Aorta (tissue), 5 donors: ENCODE measurements at places on chromosomes 6 and 20. TPM values are rescaled to one million over a fixed set of nuclear protein-coding genes. Genes with fewer than 3 reads are reported as not detected.

- DNase-seq = no peak
These were observed 143.8 kb downstream of the MBOAT1 start for GRCh38 chr6:20068421-20068988.

- DNase-seq = no peak
These were observed 31.1 kb downstream of the UTRN start for GRCh38 chr6:144315981-144316861.

DNA sequence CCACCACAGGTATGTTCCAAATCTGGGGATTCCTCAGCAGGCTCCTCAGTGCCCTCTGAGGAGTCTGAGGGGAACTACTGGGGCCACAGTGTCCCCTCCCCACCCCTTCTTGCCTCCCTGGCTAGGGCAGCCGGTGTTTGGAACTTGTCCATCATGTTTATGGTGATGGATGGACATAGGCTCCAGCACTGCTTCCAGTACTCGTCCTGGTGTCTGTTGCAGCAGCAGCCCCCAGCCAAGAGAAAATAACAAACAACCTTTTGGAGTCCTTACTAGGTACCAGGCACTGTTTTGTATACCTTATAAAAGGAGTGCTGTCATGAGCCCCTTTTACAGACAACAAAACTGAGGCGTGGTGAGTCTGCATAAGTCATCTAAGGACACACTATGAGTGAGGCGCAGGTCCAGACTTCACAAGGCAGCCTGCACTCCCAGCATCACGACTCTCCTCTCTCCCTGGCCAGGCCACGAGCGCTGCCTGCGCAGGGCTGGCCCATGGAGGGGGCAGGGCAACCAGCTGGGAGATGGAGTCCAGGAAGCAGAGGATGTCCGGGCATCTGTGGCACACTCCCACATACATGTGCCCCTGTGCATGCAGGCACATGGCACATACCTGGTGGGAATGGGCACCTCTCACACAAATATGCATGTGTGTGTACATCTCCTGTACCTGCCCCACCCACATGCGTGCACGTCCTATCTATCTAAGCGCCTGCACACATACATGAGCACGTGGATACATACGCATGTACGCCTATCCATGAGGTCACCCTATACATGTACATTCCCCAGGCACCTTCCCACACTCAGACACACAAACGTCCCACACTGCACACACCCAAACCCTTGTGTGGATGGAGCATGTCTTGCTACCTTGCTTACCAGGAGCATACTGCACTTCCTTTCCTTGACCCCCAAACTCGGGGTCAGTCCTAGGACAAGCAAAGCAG is 152.7 kb downstream of the VEGFA start:
- peak; percentile 52 for DNase-seq

DNA sequence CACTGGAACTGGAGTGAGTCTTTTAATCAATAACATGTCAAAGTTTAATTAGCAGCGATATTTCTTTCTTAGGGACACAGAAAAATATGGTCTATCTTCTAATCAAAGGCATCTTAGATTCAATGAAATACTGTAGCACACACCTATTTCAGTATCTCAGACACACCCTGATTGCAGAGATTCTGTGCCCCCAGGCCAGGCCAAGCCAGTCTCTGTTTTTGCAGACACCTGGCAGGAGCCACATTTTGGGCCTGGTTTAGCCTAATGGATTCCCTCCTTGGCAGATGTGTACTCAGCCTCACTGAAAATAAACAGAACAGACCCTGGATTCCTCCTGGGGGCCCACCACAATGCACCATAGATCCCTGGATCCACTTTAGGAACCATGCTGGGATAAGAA is 74.8 kb downstream of the LRFN2 start:
- no peak for DNase-seq

DNA sequence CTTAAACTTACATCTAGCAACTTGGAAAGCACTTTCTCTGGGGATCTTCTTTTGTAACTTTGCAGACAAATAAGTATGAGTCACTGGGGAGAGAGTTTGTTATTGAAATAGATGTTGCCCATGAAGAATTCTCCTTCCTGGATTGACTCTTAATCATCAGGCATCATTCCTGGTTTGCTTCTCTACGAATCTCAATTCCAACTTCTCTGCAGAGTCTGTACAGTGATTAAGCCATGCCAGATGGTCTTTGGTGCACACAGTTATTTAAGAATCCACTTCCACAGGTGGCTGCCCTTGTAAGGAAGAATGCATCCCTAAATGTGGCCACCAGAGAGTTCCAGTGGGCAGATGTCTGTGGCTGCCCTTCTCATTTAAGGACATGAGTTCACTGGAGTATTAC is 25.7 kb downstream of the MYCT1 start:
- no peak for DNase-seq

GRCh38 chr6:153015094-153015640 is 12.7 kb upstream of the MTRF1L start:
- no peak for DNase-seq

DNA sequence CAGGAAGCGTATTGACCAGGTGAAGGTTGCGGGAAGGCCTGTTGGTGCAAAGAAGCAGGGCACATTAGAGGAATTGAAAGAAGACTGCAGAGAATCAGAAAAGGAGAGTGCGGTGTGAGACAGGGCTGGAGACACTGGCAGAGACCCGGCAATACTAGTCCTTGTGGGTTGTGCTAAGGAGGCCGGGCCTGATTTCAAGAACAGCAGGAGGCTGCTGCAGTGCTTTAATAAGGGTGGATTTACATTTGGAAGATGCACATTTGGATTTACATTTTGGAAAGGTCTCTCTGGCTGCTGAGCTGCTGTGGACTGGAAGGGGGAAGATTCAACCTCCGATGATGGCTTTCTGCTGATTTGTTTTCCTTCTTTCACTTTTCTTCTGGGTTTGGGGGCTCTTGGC is 167.8 kb downstream of the SLC24A3 start:
- no peak for DNase-seq

DNA sequence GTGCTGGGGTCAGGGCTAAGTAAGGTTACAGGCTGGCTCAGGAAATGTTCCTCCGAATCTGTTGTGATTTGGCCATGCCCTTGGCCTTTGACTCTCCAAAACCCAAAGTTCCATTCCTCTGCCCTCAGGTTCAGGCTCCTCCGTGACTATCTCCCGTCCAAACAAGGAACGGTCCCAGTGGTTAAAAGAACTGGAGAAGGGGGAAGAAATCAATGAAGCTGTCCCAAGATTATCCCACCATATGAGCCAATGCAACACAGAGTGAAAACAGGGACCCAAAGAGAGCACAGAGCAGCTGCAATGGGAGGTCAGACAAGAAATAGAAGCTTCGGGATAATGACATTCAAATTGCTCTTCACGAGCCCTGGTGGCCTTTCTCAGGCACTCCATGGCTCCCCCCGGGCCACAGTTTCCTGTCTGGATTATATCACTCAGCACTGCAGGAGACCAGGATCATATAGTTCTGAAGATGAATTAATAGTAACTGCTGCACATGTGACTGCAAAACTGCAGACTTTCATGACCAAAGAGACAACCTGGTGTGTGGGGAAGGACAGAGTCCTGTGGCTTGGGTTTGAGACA is 211.3 kb downstream of the ZNF217 start:
- DNase-seq = no peak

DNA sequence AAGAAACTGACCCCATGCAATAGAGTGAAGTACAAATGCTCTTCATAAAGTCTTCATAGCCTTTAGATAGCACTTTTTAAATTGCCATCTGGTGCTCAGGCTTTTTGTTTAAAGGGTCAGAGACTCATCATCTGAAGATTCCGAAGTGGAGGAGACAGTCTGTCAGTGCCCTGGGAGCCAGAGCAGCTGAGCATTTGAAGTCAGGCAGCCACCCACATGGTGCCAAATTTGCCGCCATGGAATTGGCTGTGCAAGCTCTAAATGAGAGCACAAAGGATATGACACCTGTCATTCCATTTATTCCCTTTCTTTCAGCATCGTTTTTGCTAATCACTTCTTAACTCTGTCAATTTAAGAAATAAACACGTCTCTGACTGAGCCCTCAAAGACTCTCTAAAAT is 32.8 kb upstream of the CEP162 start:
- DNase-seq = no peak

- no peak for DNase-seq
These were observed 163.4 kb upstream of the HEY2 start for GRCh38 chr6:125586074-125586473.

- no peak for DNase-seq
These were observed 62.6 kb downstream of the RIN2 start for GRCh38 chr20:19820555-19821211.

DNA sequence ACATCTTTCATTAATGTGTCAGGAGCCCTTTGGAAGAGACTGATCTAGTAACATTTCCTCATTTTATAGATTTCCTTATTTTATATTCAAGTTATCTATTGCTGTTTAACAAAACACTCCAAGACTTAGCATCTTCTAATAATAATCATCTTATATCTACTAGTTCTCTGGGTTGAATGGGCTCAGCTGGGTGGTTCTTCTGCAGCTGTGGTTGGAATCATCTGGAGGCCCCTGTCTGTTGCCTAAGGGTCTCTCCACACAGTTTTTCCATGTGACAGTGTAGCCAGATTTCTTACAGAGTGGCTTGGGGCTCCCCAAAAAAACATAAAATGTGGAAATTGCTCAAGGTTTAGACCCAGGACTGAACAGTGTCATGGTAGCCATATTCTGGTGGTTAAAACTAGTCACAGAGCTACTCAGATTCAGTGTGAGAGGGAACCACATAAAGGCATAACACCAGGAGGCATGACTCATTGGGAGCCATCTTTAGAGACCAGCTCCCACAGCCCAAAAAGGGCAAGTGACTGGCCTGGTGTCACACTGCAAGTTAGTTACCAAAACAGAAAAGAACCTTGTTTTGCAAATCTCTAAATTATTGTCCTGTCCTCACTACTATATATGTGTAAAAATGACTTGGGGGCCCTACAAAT is 11.5 kb downstream of the SLC2A10 start:
- no peak for DNase-seq

DNA sequence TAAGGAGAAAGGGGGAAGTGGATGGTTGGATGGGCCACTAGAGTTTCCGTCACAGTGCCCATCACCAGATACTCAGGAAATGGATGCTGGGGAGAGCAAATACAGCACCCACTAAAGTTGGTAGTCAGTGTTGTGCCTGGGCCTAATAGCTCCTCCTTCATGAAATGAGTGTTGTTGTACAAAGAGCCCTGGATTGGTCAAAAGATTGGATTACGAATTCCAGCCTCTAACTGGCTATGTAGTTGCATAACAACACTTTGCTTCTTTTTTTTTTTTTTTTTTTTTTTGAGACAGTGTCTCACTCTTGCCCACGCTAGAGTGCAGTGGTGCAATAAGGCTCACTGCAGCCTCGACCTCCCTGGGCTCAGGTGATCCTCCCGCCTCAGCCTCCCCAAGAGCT is 27.4 kb downstream of the KCNG1 start:
- DNase-seq = no peak

GRCh38 chr6:108730635-108731515 is 117.3 kb upstream of the ARMC2 start:
- DNase-seq = no peak

DNA sequence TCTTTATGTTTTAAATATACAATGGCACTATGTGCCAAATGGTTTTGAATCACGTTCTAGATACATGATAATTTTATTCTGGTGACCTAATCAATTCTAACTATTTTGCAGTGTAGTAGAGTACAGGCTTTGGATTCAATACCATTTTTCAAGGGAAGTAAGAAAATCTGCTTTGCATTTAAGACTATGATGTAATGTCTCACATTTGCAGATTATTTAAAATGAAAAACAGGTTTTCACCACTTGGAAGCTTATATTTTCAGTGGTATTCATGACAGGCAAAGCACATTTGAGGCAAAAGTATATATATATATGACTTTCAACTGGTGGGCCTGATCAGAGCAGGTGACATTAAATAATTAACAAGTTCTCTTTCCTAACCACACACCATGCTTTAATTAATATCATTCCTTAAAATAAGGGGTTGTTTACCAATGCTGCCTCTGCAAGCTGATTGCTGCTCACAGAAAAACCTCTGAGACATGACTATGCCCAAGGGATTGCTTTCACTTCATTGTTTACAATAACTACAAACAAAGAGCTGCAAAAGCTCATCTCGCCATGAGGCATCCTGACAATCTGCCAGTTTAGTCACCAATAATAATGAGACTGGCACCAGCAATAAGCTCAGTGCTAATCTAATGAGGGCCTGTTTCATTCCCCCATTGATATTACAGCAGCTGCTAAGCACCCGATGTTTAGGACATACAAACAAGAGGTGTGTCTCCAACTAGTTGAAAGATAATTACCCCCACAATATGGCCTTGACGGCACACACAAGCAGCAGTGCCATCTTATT is 1176.0 kb upstream of the GJE1 start:
- DNase-seq = no peak

DNA sequence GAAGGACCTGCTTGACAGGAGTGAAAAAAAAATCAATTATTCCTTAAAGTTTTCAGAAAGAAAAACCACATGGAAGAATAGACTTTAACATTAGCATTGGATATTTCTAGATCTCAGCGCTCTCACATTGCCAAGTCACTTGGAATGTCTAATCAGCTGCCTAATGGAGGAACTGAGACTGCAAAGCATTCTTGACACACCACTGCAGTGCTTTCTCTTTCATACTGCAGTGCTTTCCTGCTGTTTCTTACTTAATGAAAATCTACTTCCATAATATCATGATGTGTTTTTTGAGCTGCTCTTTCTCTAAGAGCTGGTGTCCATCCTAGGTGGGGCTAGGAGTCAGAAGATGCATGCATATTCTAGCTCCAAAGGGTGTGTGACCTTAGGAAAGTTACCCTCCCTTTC is 20.4 kb upstream of the MCM3 start:
- DNase-seq = no peak

GRCh38 chr20:3864518-3864917 is 17.9 kb downstream of the MAVS start:
- no peak for DNase-seq

GRCh38 chr20:40435146-40435895 is 253.7 kb downstream of the MAFB start:
- no peak for DNase-seq

DNA sequence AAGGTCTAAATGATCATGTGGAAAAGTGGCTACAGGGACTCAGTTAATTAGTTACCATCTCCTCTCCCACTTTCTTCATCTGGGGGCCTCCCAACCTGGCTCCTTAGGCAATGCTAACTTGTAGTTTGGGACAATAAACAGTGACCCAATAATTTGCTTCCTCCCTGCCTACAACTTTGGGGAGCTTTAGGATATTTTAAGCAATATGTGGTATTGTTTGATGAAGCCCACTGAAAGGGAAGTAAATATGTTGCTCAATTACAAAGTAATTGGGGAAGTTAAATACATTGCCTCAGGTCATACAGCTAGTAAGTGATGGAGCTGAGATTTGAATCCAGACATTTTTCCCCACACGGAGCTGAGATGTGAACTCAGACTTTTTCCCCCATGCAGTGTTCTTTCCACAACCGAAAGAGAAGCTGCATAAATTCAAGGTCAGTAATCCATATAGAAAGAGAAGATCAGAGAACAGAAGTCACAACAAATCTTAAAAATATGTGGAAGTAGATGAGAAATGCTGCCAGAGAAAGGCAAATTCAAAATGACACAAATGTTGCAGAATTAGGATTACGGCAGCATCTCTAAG is 26.6 kb downstream of the ZHX3 start:
- no peak for DNase-seq

RFX6 gene
- total RNA-seq = not detected

TSPO2 gene
- total RNA-seq = not detected

SMIM13 gene
- total RNA-seq = 9.5 TPM

C6orf163 gene
- total RNA-seq = 4.2 TPM

RHAG gene
- total RNA-seq = not detected

LINC00237 gene
- total RNA-seq = not detected

CCN5 gene
- 186 TPM for total RNA-seq

SIRPG gene
- total RNA-seq = not detected

VGLL2 gene
- total RNA-seq = not detected

TP53TG5 gene
- total RNA-seq = 0.66 TPM

RBPJL gene
- total RNA-seq = not detected

GUCA1A gene
- total RNA-seq = not detected

GNAS-AS1 gene
- total RNA-seq = 1.7 TPM

SNTA1 gene
- 37.5 TPM for total RNA-seq

LKAAEAR1 gene
- total RNA-seq = not detected
